ENCODE measurements at places on chromosomes 11 and 22.

GRCh38 chr22:45781966-45782365 lies 110.3 kb downstream of the ATXN10 start:
- DNase-seq = no peak

DNA sequence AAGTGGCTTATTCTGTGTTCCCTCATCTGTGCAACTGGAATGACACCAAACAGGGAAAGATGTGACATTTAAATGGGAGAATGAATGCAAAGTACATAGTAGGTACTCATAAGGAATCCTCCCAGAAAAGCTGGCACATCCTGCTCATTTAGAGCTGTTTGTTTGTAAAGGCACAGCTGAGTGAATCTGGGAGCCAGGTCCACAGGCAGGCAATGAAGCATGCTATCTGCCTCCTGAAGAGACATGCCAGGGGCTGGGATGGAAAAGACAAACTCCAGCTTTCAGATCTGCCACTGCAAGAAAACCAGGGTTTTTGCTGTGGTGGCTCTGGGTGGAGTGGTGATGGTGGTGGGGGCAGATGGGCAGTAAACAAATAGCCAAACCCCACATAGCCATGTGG lies 150.1 kb downstream of the TENM4 start:
- no peak for DNase-seq

- DNase-seq = no peak
Measured at GRCh38 chr11:95863486-95864140, 60.3 kb downstream of the MTMR2 start.

GRCh38 chr11:29534836-29535235 lies 482.0 kb downstream of the KCNA4 start:
- DNase-seq = no peak

DNA sequence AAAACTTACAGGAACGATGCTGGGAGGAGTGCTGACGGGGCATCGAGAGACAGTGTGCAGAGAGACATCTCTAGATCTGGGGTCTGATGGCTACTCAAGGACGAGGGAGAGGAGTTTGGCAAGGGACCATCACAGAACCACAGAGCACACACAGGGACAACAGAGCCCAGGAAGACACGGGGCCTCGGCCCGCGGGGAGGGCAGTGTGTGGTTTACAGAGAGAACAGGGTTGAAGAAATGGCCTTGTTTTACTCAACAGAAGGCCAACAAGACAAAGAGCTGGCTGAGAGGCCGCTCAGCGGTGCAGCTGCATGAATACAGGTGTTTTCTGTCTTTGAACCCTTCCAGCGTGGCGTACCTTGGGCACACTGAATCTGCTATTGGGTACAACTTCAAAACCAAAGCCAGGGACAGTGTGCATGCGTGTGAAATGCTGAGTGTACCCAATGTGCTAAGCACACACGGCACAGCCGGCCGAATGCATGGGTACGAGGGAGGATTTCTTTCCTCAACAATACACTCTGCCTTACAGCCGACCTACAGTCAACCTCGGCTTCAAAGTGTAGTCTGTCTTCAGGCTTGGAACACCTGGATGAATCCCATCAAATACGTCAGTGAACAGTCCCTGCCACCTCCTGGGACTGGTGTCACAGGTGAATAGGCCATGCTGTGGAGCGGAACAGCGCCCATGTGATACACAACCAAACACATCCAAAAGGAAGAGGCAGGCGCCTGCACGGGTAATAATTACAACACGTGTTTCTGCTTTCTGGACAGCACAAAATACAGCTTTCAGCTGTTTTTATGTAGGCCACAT lies 20.7 kb upstream of the BID start:
- DNase-seq = no peak

- DNase-seq = no peak
Measured at GRCh38 chr11:65444314-65445051, 21.9 kb downstream of the NEAT1 start.
